Psoas muscle (tissue), 8 donors: ENCODE measurements at places on chromosomes 7 and 10. TPM values are rescaled to one million over a fixed set of nuclear protein-coding genes. Genes with fewer than 3 reads are reported as not detected.

Gene CPN1
- polyA plus RNA-seq: not detected

Gene TFEC
- 0.15 TPM for polyA plus RNA-seq

Gene C10orf71
- polyA plus RNA-seq: 24.7 TPM

Gene SSMEM1
- not detected for polyA plus RNA-seq

Gene CTNNA3
- 5.2 TPM for polyA plus RNA-seq

Gene ZNHIT1
- 65.0 TPM for polyA plus RNA-seq

Gene CAMK2B
- polyA plus RNA-seq: 19.9 TPM

Gene CDC14C
- polyA plus RNA-seq: not detected

Gene CALML5
- not detected for polyA plus RNA-seq

Gene OR6B1
- polyA plus RNA-seq: not detected

Gene TMEM26
- polyA plus RNA-seq: 0.05 TPM

Gene GLI3
- 1.2 TPM for polyA plus RNA-seq

Gene FOXP2
- 2.8 TPM for polyA plus RNA-seq

Gene OLAH
- 0.29 TPM for polyA plus RNA-seq
